ENCODE measurements at places on chromosomes 5 and 9.

GRCh38 chr5:160452795-160453194, 31.1 kb downstream of the PTTG1 start:
- DNase-seq, result no peak

DNA sequence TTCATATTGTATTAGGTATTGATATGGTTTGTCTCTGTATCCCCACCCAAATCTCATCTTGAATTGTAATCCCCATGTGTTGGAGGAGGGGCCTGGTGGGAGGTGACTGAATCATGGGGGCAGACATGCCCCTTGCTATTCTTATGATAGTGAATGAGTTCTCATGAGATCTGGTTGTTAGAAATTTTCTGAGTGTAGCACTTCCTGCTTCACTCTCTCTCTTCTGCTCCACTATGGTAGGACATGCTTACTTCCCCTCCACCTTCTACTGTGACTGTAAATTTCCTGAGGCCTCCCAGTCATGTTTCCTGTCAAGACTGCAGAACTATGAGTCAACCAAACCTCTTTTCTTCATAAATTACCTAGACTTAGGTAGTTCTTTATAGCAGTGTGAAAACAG, 187.4 kb upstream of the SLC24A2 start:
- peak; percentile 45 for DNase-seq

- DNase-seq, result no peak
These were observed 12.2 kb upstream of the F2R start for GRCh38 chr5:76703707-76704106.

DNA sequence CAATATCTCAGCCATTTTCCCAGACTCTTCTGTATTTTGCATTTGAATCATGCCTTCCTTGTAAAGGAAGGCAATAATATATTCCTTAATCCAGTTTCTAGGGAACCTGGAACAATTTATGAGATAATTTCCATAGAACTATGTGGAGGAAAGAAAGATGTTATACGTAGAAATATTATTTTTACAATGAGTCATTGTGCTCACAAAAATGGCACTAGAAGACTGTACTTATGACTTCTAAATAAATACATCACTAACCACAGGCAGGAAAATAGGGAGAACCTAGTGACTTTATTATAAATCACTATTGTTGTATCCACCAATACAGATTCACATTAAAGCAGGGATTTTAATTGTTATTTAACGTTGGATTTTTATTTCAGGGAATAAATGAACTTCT, 87.6 kb downstream of the FBXO38 start:
- DNase-seq, result no peak

GRCh38 chr5:130234816-130235215, 330.6 kb downstream of the CHSY3 start:
- no peak for DNase-seq

DNA sequence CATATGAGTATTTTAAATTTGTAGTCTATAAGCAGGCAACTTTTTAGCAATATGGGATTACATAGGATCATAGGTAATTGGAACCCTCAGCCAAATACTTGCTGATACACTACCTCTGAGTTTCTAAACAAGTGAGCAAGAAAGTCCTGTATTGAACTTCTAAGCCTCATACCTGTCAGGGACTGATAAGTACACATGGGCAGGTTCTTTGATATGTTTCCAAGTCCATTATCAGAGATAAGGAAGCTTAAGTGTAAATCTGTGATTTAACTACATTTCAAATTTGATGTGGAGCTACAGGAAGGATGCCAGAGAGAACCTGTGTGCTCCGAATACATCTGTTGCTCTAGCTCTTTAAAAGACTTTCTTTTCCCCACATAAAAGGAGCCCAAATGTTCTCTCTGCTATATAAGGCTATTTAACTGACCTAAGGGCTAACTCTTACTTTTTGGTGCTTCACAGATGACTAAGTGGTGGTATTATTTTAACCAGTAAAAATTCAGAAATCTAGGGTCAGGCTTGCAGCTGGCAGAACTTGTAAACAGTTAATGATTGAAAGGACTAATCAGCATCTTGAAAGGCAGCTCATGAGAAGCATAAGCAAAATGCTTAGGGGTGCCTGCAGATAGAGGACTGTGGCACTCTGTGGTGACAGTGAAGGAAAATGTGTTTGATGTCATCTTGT, 228.6 kb downstream of the NR3C1 start:
- no peak for DNase-seq

- no peak for DNase-seq
These were observed 329.2 kb downstream of the EBF1 start for GRCh38 chr5:158770506-158770905.

DNA sequence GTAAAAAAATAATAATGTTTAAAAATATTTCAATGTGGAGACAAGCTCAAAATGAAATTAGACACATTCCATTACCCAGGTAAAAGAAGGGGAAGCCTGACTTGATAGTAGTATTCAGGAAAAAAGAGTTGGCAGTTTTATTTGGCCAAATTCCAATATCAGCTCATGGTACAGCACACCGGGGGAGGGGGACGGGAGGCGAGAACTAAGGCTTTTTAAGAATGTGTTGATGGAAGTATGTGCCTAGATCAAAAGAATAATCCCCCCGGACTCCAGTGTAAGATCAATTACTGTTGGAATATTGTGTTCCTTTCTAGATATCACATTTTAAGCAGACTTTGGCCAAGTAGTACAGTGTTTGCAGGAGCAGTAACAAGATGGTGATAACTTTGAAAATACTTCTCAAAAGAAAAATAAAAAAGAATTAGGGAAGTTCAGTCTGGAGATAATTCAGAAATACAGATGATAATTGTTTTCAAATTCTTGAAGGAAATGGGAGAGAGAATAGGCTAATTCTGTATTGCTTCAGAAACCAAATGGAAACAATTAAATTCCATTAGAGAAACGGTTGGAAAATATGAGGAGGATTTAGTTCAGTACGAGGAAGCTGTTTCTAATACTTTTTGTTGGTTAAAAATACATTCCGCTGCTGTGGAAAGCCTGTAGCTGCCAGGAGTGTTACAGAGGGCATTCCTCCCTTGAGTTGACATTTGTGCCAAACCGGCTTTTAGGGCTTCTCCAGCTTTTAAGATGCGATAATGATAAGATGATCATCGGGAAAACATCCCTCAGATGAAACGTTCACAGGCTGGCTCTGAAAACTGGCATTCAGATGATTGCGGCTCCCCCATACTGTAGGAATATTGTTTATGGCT, 98.1 kb upstream of the ERBIN start:
- DNase-seq, result no peak

GRCh38 chr5:27996665-27997064, 958.3 kb upstream of the CDH9 start:
- DNase-seq, result no peak

DNA sequence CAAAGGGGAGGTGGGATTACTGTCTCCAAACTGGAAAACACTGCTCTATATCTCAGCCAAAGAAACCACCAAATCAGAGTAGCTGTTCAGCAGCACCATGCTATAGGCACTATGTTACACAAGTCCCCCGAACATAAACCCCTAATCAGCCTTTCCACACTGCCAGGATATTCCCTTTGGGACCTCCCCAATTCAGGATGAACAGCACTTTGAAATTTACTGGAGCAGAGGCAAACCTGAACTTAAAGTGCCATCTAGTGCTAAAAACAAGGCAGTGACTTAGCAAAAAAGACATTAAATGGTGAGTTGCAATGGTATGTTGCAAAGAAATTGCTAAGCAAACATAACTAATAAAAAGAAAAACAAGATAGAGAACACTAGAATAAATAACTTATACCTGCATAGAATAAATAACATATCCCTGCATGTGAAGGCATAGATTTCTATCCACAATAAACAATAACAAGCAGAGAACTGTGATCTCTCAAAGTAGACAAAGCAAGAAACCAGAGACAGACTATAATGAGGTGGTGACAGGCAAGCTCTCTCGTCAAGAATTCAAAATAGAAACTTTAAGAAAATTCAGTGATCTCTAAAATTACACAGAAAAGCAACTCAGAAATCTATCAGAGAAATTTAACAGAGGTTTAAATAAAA, 584.4 kb upstream of the ACO1 start:
- DNase-seq, result no peak

DNA sequence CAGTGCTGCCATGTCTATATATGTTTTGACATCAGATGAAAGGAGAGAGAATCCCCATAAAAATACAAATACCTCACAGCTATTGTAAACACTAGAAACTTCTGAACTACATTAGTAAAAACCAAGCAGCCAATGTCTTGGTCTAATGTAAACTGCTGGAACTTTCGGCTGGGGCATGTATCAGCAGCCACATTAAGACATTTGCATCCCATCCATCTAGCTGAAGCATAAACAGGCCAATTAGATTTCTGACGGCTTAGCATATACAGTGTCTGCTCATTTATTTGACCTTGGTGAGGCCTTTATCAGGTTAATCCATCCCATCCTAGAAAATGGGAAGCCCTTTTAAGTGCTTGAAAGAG, 65.7 kb downstream of the PTCH1 start:
- no peak for DNase-seq

- DNase-seq, result peak; percentile 41
These were observed 378 bp downstream of the DROSHA start for GRCh38 chr5:31531543-31531887.

- no peak for DNase-seq
These were observed 76.7 kb upstream of the CCNG1 start for GRCh38 chr5:163360656-163361055.

GRCh38 chr5:106843812-106844416, 826.8 kb downstream of the EFNA5 start:
- DNase-seq, result no peak

GRCh38 chr9:91647371-91647770, 223.7 kb upstream of the NFIL3 start:
- DNase-seq, result no peak

DNA sequence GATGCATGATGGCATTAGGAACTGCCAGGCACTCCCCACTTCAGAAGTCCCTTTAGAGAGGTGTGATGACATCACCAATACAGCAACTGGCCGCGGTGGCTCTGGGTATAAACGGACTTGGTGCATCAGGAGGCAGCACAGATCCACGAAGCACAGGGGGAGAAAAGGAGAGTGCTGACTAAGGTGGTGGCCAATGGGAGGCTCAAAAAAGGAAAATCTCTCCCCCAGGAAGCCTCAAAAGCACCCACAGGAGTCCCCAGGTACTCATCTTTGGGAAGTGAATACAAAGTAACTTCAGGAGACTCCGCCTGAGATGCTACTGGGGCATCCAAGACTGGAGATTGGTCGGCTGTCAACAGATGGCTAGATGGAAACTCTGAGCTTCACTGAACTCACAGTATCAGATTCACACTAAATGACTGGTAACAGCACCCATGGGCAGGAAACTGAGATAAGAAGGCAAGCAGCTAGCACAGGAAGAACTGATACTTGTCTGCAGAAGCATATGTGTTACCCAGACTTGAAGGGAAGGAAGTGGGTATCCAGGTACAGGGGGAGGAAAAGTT, 7.6 kb downstream of the TTC39B start:
- peak; percentile 84 for DNase-seq

DNA sequence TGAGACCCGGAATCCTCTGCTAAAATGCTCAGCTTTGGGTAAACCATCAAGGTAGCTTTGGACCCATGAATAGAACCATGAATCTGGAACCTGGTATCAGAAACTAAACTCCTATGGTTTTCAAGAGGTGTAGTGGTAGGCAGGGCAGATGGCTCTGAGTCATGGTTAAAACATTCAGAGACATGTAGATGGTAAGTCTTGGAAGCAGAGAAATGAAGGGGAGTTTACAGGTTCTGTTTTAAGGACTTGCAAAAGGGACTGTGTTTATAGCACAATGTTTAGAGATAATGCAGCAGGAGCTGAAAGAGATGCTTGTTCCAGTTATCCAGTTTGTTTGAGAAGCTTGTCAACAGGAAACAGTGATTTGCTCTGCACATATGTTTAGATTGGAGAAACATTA, 36.0 kb upstream of the FBN2 start:
- DNase-seq, result no peak

- no peak for DNase-seq
These were observed 88.4 kb downstream of the MTRR start for GRCh38 chr5:7957329-7957728.

DNA sequence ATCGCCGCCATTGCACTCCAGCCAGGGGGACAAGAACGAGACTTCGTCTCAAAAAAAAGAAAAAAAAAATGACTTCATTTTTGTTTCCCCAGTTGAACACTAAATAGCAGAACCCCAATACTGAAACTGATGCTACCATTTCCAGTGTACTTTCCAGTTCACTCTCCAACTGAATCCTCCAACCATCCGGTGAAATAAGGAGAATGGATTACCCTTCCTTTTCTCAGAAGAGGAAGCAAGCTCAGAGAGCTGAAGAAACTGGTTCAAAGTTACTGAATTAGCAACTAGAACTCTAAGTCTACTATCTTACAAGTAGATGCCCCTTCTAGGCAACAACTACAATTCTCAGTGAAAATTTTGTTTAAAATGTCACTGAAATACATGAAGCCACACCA, 3.9 kb downstream of the FAM13B start:
- DNase-seq, result no peak

DNA sequence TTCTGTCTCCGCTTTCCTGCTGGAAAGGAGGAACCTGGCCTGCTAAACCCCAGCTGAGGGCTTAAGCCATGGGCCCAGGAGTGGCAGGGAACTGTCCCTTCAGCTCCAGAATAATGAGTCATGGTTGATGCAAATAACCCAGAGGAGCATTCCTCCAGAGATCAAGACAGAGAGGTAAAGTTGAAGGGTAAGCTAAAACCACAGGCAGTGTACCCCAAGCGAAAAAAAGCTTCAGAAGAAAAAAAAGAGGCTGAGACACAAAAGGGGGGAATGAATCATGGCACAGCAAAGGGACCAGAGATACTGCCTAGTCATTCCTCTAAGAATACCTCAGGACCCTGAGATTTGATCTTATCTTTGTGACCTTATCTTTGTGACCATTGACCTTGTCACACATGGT, 199.5 kb upstream of the TAS2R1 start:
- no peak for DNase-seq

DNA sequence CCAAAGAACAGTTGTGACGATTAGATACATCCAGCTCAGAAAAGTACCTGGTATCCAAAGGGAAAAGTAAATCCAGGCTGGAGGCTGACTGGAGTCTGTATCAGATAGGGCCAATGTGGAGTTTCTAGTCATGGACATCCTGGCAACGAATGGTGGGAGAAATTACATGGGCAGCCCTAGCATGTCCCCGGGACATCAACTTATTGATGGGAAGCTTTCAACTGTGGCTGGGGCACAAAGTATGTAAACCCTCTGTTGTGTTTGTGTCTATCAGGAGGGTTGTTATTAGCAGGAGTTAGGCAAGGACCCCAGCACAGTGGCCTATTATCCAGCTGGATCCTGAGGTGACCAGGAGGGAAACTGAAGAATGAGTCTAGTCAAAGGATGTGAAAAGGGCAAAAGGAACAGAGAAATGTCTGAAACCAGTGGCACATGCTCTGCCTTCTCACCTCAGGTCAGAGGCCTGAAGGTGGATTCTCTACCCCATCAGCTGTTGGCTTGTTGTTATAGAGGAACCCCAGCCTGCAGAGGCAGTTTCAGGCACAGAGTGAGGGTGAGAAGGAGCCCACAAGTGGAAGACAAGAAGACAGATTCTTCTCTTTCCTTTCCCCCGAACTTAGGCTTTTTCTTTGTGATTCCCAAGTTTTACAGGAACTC, 19.9 kb downstream of the IFNW1 start:
- DNase-seq, result peak; percentile 9

GRCh38 chr5:169299191-169299662, 1.7 kb downstream of the SLIT3 start:
- no peak for DNase-seq

Measured in activated CD4-positive, alpha-beta memory T cell treated with anti-CD3 and anti-CD28 coated beads for 36 hours (primary cell).